ENCODE measurements at places on chromosomes 16 and 17.

GRCh38 chr17:82874011-82874835, 34.4 kb upstream of the ZNF750 start:
- no peak for DNase-seq

- DNase-seq: no peak
Observed at GRCh38 chr16:19014461-19014860, 30.7 kb downstream of the TMC7 start.

- DNase-seq: no peak
Observed at GRCh38 chr17:14693382-14693781, 392.5 kb downstream of the HS3ST3B1 start.

DNA sequence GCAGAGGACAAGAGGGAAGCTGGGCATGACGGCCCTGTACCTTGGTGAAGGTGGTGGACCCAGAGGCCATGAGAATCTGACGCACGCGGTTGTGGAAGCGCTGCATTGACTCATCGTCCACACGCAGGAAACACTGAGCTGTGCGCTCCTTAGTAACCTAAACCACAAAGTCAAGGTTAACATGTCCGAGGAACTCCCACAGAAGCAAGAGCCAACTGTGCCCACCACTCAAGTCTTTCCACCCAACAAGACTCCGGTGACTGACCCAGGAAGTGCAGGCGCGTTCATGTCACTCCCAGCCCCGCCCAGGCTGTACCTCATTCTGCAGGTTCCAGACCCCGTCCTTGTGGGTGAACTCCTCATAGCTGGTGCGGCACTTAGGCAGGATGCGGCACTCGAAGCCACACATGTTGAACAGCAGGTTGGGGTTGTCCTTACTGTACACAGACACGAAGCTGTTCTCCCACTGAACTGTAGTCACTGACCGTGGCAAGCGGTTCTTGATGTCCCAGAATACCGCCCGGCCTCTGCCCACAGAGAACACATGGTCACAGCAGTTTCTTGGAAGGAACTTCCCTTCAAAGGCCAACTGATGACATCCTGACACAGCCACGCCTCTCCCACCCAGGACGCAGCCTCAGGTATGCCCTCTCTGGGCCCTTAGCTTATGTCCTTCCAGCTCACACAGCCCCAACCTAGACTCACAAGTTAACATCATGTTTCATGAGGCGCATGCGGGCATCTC, 11.5 kb downstream of the PRPF8 start:
- DNase-seq: no peak

DNA sequence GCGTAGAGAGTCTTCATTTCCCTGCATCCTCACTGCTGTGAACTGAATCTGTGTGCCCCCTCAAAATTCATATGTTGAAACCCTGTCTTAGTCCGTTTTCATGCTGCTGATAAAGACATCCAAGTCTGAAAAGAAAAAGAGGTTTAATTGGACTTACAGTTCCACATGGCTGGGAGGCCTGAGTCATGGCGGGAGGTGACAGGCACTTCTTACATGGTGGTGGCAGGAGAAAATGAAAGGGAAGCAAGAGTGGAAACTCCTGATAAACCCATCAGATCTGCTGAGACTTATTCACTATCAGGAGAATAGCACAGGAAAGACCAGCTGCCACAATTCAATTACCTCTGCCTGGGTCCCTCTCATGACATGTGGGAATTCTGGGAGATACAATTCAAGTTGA, 3.1 kb upstream of the CCDC42 start:
- DNase-seq: no peak
